ENCODE measurements at places on chromosomes 1 and 21.

- H3K36me3 ChIP-seq: no peaks in the 10 kb centered on the region
- H3K27ac ChIP-seq: no peak overlapping the region
- no peaks in the 10 kb centered on the region for H3K4me1 ChIP-seq
- peak overlapping the region; percentile 98 for H3K4me3 ChIP-seq
Observed at GRCh38 chr1:46203738-46204405, 738 bp downstream of the LURAP1 start.

DNA sequence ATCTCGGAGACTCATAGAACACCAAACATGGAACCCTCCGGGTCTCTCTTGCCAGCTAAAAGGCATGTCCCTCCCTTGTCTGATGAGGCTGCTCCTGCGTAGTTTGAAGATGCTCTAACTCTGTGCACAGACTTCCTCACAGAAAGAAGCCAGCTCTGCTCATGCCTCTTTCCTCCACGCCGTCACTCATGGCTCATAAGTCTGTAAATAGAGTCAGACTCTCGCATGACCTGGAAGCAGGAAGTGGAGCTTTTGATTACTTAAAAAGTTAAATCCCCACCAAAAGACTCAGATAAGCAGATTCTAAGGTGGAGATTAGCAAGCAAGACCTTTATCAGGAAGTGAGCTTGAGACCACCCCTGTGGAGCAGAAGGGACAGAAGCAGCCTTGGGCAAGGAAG lies 171.6 kb downstream of the TRIM33 start:
- no peaks in the 10 kb centered on the region for H3K36me3 ChIP-seq
- no peak overlapping the region for H3K4me3 ChIP-seq
- no peak overlapping the region for H3K27ac ChIP-seq
- H3K27me3 ChIP-seq: peaks cover 2% of the 10 kb centered on the region
- no peaks in the 10 kb centered on the region for H3K4me1 ChIP-seq
- no peak for DNase-seq

GRCh38 chr1:20507564-20508410 lies at the start of gene MUL1:
MUL1 (minus strand) TSS chr1:20508151; CDS start chr1:20508024, 127 bp downstream.
- DNase-seq: peak; percentile 95
- H3K4me3 ChIP-seq: peak within 1 kb of the TSS; percentile 94
- H3K4me1 ChIP-seq: peaks cover 16% of the 10 kb centered on the region
- peak within 1 kb of the TSS; percentile 56 for H3K27ac ChIP-seq
- H3K36me3 ChIP-seq: no peaks in the 10 kb centered on the region

DNA sequence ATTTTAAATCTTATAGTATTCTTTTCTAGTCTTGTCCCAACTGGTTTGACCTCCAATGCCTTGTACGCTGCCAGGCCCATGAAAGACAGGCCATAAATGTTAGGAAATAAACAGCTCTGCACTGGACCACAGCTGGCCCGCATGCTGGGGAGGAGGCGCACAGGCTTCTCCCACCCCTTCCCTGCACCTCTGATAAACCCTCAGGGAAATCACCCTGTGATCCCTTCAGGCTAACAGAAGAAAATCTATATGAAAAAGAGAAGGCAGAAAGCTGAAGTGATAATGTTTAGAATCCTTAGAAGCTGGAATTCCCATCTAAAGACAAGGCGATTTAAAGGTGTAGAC lies 41.5 kb downstream of the COLGALT2 start:
- no peaks in the 10 kb centered on the region for H3K4me1 ChIP-seq
- no peak overlapping the region for H3K4me3 ChIP-seq
- no peaks in the 10 kb centered on the region for H3K27me3 ChIP-seq
- H3K27ac ChIP-seq: no peak overlapping the region
- no peak for DNase-seq
- H3K36me3 ChIP-seq: no peaks in the 10 kb centered on the region

GRCh38 chr1:226510453-226510852 lies 38.1 kb upstream of the STUM start:
- H3K27me3 ChIP-seq: peaks cover 17% of the 10 kb centered on the region
- no peak overlapping the region for H3K27ac ChIP-seq
- no peaks in the 10 kb centered on the region for H3K36me3 ChIP-seq
- DNase-seq: peak; percentile 54
- H3K4me3 ChIP-seq: no peak overlapping the region

All from GM23248 (cell line).